ENCODE measurements at places on chromosomes 3 and 15. TPM values are rescaled to one million over a fixed set of nuclear protein-coding genes. Genes with fewer than 3 reads are reported as not detected.

GRCh38 chr15:52076889-52077781, 35.4 kb downstream of the BCL2L10 start:
- peaks cover 15% of the 10 kb centered on the region for H3K4me1 ChIP-seq
- no peaks in the 10 kb centered on the region for H3K36me3 ChIP-seq
- H3K27me3 ChIP-seq, result no peaks in the 10 kb centered on the region

GRCh38 chr3:6806991-6807390, 53.9 kb upstream of the GRM7 start:
- no peaks in the 10 kb centered on the region for H3K27me3 ChIP-seq
- no peaks in the 10 kb centered on the region for H3K4me1 ChIP-seq
- H3K4me3 ChIP-seq, result no peak overlapping the region
- no peaks in the 10 kb centered on the region for H3K36me3 ChIP-seq
- H3K27ac ChIP-seq, result no peak overlapping the region

GRCh38 chr3:36058404-36059030, 321.8 kb upstream of the STAC start:
- no peaks in the 10 kb centered on the region for H3K4me1 ChIP-seq
- no peak overlapping the region for H3K4me3 ChIP-seq
- DNase-seq, result no peak

- no peaks in the 10 kb centered on the region for H3K36me3 ChIP-seq
- H3K27me3 ChIP-seq, result no peaks in the 10 kb centered on the region
- DNase-seq, result no peak
- H3K4me3 ChIP-seq, result no peak overlapping the region
These were observed 99.2 kb upstream of the PSMD6 start for GRCh38 chr3:64122476-64122875.

AMT gene
- total RNA-seq, result 4.4 TPM

DNA sequence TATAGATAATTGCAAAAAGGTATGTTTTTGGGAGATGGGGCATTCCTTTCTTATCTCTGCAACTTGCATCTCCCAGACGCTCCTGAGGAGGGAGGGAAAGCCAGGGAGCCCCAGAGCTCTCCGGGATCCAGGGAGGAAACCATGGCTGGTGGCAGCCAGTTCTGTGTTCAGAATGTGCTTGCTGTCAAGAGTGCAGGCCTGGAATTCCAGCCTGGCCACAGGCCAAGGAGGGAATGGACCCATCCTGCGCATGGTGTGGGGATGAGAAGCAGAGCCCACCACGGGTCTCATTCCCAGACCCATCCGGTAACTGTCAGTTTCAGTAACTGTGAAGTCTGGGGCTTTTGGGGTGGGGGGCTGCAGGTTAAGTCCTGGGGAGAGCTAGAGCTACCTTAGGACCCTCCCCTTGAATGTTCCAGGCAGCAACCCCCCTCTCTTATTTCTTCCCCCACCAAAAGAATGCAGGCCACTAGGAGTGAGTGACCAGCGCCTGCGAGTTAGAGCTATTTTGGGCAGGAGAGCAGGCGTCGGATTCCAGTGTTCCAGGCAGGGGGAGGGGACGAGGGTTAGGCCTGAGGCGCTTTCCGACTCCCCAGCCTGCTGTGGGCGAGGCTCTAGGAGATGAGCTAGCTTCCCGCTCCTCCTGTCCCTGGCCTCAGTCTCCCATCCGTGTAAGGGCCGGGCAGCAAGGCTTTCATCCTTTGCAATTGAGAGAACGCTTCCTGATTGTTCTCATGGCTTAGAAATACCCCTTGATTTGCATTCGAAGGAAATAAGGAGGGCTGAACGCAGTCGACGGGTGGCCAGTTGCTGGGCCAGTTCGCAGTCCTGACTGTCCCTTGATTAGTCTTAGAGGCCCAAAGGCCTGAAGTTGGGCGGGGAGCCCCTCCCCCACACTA, 781 bp upstream of the DAG1 start:
- H3K4me1 ChIP-seq, result peaks cover 21% of the 10 kb centered on the region
- no peak for DNase-seq
- H3K27ac ChIP-seq, result peak overlapping the region; percentile 73
- peak overlapping the region; percentile 93 for H3K4me3 ChIP-seq
- H3K27me3 ChIP-seq, result no peaks in the 10 kb centered on the region

Data from natural killer cell treated with Interleukin-12 subunit alpha and Interleukin-12 subunit beta and Interleukin-15 and Interleukin-18, amount 100 ng/mL, for 72 hours (primary cell).